ENCODE measurements at places on chromosomes 12 and 14.

DNA sequence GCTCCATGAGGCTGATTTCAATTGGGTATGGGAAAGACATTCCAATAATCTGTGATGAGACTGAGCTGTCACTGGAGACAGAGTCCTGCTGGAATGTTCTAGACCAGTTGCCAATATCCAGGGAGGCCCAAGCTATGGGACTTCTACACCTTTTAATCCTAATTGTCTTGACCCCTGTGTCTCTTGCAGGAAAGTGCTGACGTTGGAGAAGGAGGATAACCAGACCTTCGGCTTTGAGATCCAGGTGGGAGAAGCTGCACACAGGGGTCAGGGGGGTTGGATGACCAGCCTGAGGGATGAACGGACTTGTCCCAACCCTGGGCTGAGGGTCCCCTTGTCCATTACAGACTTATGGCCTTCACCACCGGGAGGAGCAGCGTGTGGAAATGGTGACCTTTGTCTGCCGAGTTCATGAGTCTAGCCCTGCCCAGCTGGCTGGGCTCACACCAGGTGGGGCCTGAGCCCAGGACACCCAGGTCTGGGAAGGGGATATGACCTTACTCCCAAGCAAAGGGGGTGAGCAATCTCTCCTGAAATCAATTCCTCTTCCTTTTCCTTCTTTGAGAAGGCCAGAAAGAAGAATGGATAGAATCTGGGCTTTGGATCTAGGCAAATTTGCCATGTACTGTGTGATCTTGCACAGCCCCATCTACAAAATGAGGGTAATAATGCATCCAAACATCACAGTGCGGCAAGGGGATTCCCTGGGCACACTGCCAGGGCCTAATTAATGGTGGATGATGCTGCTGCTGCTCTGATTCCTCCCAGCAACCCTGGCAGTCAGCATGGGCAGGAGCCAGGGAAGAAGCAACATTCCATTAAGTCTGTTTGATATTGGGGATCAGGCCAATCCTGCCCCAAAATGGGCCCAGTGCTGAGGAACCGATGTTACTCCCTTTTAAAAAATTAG lies 4.2 kb downstream of the TAMALIN start:
- DNase-seq = no peak

DNA sequence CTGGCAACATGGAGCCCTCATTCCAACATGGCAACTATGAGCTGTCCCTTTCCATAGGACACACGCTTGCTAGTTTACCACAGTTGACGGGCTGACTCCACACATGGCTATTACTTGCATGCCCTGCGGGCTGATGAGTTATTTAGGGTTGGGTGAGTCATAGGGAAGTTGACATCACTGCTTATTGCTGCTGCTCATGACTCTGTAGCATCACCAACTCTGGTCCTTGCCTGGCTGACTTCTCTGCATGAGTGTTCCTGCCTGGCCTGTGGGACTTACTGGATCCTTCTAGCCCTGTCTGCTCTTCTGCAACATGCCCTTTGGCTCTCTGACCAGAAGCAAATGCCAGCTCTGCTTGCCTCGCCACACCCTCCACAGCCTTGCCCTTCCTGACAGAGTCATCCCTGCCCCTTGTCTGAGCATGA lies 199.5 kb downstream of the ANO6 start:
- DNase-seq = no peak

DNA sequence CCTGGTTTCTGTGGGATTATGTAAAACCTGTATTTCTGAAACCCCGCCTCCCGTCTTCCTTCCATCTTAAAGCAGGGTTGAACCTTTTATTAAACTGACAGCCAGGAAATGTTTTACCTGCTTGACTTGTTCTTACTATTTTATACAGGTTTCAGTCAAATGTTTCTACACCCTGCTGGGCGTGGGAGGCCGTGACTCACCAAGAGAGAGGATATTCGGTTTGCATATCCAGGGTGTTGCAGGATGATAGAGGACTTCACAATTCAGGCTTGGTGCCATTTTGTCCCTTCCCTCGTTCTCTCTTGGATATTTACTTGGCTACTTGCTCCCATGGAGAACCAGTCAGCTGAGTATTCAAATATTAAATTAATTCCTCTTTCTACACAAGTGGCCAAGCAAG lies 69.7 kb downstream of the ARF6 start:
- no peak for DNase-seq

DNA sequence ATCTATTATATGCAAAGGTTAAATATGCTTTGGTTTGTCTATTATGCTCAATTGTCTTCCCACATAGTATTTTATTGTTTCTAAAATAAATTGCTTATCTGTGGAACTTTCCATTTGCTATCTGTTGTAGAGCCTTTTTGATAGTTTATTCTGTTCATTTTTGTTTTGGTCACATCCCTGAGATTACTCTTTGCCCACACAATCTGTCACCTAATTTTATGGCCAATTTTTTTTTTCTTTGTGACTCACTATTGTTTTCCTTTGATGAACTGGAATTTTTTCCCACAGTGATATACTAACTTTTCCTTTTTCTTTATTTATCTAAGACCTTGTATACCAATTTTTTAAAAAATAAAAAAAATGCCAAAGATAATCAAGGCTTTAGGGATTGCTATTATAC lies 61.1 kb downstream of the RASSF9 start:
- no peak for DNase-seq

DNA sequence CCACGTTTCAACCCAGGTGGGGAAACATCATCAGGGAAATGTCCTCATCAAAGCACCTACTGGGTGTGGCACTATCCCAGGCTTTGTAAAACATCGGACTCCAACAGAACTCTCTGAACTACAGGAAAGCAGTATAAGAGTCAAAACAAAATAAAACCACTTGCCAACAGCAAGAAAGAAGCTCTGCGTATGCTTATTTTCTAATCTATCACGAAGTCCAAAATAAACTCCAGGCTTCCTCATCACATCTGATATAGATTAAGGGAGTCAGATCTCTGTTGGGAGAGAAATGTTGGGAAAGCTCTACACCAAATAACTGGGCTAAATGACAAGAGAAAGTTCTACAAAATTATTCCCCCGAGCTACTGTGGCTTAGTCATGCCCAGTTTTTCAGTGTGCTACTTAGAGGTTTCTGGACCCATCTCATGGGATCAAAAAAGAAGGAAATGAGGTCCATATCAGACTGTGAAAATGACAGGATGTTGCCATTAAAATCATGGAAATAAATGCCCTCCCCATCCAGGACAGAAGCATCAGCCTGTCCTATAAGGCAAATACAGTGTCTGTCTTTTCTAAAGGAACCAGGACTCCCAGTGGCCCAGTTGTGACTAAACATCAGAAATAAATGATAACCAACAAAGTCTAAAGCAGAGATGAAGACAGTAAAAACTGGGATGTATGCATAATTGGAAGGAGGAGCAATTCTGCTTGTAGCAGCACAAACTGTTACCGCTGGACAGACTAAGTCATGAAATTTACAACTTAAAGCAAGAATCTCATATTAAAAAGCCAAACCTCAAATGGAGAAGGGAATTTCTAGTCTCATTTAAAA lies 149.5 kb downstream of the STXBP6 start:
- DNase-seq = no peak

DNA sequence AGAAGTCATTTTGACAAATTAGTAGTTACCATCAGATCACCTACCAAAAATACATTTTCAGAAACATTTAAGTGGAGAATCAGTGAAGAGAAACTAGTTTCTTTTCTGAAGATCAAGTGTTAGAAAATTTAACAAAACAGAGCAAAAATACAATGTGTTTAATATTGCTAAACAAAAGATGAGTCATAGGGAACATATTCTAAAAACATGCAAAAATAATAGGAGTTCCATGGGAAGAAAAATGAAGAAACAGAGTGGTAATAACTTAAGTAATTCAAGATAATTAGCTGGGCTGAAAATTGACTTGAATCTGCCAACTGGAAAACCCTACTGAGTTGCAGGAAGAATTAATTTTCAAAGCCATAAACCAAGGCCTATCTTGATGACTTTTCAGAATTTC lies 111.5 kb upstream of the KITLG start:
- no peak for DNase-seq

- no peak for DNase-seq
These were observed 62.9 kb upstream of the HIF1A start for GRCh38 chr14:61632401-61632800.

DNA sequence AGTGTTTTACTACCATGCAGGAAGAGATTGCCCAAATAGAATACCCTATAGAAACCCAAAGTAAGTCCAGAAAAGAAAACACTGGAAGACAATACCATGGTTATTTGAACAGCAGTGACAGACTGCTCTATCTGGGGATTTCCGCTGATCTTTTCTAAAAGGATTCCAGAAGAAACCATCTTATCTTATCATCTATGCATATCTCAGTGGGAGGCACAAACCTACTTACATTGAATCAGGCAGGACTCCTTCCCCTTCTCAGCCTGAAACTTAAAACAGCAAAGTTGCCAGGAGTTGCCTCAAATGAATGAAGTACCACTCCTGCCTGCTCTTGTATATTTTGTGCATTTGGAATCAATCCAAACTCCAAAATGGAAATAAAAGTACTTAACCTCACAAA lies 56.7 kb upstream of the NR2C1 start:
- no peak for DNase-seq

GRCh38 chr14:37170237-37170636 lies 2.2 kb downstream of the SLC25A21 start:
- no peak for DNase-seq

- no peak for DNase-seq
These were observed 1.7 kb upstream of the NUAK1 start for GRCh38 chr12:106140223-106140986.

DNA sequence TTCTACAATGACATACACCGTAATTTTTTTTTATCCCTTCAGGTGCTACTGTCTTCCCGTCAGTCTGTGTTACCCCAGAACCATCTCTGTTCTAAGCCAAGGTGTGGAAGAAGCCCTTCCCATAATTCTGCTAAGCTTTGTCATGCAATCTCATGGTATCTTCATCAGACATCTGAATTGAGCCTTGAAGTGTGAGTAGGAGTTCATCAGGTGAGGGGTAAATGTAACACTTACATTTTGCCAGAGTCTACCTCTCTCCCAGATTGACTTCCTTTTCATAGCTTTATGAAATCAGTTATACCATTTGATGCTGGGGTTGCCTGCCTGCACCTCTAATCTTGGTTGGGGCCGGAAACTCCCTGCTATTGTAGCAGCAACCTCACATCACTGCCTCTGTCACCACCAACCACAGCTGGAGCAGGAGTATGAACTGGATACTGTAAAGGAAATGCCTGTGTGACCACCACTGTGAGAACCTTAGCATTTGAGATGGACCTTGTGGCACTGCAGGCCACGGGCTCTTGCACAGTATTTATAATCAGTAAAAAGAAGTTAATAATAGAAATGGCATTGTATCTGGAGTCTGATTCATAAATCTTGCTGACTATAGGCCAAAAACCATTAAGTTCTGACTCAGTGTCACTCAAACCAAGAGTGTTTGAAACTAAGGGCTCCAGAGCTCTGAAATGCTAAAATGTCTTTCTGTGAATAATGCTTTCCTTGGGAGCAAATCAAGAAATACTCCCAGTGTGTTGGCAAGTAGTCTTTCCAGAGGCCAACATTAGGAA lies 58.7 kb upstream of the STK38L start:
- DNase-seq = no peak

GRCh38 chr14:68268197-68268596 lies 448.6 kb downstream of the RAD51B start:
- no peak for DNase-seq

- no peak for DNase-seq
These were observed 239.1 kb downstream of the SSPN start for GRCh38 chr12:26434299-26435068.

- DNase-seq = no peak
These were observed 466.1 kb downstream of the PRKD1 start for GRCh38 chr14:29461506-29461905.

DNA sequence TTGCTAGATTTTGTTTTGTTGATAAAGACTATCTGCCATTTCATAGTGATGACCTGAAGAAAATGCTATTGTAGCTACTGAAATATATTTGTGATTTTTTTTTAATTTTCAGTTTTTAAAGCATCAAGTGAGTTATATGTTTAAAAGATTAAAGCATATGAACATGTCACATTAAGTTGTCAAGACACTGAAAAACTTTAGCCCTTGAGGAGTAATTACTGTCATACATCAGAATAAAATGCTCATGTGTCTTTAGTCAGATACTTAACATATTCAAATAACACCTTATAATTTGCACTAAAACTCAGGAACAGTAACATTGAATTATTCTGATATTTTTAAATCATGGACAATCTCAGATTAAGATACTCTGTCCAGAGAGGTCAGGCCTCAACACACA lies 108.1 kb upstream of the ATXN7L3B start:
- DNase-seq = no peak

- DNase-seq = no peak
These were observed 493 bp downstream of the NUMB start for GRCh38 chr14:73457924-73458182.

GRCh38 chr12:3700861-3701260 lies 52.0 kb downstream of the CRACR2A start:
- no peak for DNase-seq

- no peak for DNase-seq
These were observed 24.3 kb upstream of the VRK1 start for GRCh38 chr14:96772929-96773328.

GRCh38 chr14:65074449-65075150 lies 27.7 kb downstream of the MAX start:
- no peak for DNase-seq

DNA sequence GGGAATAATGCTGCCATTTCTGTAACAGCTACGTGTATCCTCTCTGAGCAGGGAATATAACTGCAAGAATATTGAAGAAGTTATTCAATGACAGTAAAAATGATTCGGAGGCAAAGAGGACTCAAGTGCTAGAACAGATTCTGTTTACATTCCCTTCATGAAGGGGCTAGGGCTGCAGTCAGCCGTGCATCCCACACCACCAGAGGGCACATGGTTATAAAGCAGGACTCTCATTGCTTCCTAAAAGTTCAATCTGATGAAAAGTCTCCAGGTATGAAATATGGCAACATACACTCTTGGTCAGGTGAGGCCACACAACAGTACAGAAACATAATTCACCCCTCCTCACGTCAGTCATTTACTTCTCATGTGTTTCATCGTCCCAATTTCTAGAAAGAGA lies 34.0 kb downstream of the TCHP start:
- no peak for DNase-seq

GRCh38 chr12:117444781-117445180 lies 83.4 kb upstream of the NOS1 start:
- DNase-seq = no peak

All from stimulated activated CD8-positive, alpha-beta memory T cell treated with anti-CD3 and anti-CD28 coated beads, Interleukin-4, amount 100 ng/mL, for 4 hours (primary cell).